ENCODE measurements at places on chromosomes 4 and X.

- no peak for DNase-seq
Measured at GRCh38 chr4:18105030-18106011, 83.8 kb upstream of the LCORL start.

DNA sequence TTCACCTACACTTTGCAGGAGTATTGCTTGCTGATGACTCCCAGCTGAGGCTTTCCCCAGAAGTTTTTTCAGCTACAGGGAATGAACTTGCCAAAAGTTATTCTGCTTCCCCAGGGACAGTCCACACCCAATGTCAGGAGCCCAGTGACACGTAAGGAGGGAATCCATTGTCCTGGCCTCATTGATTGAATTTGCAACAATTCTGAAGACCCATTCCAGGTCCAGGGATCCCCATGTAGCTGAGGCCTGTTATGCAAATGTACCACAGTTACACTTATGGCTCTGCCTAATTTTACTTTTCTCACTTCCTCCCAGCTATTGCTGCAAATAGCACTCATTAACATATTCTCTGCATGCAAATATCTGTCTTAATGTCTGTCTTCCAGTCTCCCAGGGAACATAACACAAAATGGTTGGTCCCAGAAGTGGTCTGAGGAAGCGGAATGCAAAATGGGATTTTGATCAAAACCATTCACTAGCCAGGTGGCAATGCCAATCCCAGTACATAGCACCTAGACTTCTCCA lies 113.7 kb upstream of the ACTRT1 start:
- DNase-seq: no peak

DNA sequence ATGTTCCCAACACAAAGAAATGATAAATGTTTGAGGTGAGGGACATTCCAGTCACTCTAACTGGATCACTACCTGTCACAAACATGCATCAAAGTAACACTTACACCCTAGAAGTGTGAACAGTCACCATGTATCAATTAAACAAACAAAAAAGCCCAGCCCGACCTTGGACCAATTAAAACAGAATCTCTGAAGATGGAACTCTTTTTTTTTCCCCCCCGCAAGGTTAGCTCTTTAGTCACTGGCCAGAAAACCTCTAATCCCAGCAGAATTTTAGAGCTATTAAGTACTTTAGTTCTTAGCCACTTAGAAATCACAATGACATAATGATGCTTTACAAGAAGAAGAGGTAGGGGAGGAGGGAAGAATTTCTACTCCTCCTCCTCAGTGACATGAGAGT lies 154.5 kb downstream of the PALLD start:
- DNase-seq: no peak

DNA sequence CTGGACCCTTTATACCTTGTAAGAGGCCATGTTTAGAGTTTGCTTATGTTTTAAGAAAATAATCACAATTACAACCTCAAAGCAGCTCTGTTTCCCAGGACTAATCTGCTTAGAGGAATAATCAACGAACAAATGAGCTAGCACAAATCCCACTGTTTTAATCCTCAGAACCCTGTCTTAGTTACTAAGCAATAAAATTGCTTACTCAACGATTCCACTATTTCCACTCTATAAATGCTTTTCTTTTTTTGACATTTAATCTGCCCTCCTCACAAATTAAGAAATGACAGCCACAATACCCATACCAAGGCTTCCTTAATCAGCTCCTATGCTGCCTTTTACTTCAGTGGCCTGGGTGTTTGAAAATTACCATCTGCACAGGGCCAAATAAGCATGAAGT lies 48.8 kb downstream of the FAM120C start:
- DNase-seq: no peak

- no peak for DNase-seq
Measured at GRCh38 chrX:135740681-135741149, 27.3 kb downstream of the CT45A1 start.

- DNase-seq: no peak
Measured at GRCh38 chrX:68894513-68895340, 65.9 kb downstream of the EFNB1 start.

DNA sequence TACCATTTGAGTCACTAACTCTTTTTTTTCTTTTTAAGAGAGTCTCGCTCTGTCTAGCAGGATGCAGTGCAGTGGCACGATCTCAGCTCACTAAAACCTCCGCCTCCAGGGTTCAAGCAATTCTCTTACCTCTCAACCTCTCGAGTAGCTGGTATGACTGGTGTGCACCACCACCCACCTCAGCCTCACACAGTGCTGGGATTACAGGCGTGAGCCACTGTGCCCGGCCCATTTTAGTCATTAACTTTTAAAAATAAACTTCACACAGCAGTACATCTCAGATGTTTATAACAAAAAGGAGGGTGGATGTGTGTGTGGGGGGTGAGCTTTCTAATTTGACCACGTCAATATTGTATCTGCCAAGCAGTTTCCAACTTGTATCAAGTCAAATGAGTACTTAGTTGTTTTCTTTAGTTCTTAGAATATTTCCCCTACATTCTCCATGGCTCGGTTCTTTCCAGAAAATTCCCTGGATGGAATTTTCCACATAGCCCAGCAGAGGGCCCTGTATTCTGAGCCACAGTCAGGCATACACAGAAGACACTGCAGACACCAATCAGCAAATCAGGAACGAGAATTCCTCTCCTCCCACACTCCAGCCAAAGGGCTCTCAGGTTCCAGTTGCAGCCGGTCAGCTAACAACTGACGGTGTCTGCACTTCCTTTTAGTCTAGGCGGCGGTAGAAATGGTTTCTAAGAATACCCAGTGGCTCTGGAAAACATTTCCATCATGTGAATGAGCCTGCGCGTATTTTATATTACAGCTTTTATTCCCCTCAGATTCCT lies 20.1 kb upstream of the ARAF start:
- no peak for DNase-seq

DNA sequence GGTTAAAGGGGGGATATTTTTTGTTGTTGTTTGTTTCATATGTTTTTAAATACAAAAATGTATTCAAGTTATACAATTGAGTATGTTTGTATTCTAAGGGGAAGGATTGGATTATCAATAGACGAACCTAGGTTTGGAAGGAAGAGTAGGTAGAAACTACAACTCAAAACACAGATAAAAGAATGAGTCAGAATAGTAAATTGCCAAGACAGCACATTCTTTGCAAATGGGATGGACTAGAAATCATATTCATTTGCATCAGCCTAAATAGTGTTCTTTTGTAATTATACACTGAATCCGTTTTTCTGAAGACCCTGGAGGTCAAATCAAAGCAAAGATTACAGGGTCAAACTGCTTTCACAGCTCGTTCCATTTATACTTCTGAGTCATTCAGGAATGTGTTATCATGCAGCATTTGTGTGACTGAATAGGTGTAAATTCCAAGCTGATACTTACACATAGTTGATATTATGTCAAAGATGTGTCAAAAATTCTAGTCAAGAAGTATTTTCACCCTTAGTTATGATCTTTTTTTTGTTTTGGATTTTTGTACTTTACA lies 273.3 kb upstream of the FAT4 start:
- DNase-seq: no peak

DNA sequence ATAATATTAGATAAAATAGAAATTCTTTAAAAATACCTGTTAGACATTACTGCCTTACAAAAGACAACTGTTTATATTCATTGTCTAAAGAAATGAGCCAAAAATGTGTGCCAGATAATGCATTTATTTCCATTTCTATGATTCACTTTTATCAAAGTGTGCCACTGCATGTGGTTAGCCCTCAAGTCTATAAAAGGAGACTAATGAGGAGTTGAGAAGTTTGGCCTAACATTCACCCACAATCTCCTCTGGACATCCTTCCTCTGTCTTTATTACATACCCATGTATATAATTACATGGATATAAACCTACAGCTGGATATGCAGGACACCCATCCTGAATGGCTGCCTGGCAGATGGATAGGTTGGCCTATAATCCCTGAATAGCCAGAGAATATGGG lies 42.6 kb upstream of the PDE5A start:
- no peak for DNase-seq

DNA sequence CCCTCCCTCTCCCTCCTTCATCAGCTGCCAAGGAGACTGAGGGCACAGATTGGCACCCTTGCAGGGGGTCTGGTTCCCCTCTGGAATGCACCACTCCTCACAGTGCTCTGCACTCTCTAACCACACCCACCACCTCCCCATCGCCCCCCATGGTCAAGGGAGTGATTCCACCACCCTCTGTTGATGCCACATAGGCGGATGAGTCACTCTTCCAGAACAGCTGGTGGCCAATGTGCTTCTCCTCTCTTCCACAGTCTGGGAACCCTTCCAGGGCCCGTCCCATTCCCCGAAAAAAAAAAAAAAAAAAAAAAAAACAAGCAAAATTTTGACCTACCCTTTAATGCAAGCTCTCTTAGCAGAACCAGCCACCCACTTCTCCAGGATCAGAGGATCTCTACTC lies 341.3 kb upstream of the KLF3 start:
- no peak for DNase-seq

DNA sequence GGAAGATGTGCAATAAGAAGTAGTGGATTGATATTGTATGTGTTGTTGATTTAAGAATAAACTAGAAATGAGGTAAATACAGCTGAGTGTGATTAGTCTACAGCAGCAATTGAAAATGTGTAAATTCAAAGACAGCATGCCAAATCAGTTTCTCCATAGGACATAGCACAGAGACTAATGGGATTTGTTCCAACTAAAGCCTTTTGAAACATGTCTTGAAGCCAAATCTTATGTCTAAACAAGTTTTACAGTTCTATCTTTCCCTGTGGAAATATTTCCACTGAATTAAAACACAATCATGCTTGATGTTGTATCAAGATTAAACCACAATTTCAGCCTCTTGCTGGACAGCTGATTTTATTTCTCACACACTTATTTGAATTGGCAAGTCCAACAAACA lies 497.4 kb upstream of the FAM47C start:
- DNase-seq: no peak
